Left lobe of liver (tissue), 2 donors: ENCODE measurements at places on chromosomes 1 and 21. TPM values are rescaled to one million over a fixed set of nuclear protein-coding genes. Genes with fewer than 3 reads are reported as not detected.

DNA sequence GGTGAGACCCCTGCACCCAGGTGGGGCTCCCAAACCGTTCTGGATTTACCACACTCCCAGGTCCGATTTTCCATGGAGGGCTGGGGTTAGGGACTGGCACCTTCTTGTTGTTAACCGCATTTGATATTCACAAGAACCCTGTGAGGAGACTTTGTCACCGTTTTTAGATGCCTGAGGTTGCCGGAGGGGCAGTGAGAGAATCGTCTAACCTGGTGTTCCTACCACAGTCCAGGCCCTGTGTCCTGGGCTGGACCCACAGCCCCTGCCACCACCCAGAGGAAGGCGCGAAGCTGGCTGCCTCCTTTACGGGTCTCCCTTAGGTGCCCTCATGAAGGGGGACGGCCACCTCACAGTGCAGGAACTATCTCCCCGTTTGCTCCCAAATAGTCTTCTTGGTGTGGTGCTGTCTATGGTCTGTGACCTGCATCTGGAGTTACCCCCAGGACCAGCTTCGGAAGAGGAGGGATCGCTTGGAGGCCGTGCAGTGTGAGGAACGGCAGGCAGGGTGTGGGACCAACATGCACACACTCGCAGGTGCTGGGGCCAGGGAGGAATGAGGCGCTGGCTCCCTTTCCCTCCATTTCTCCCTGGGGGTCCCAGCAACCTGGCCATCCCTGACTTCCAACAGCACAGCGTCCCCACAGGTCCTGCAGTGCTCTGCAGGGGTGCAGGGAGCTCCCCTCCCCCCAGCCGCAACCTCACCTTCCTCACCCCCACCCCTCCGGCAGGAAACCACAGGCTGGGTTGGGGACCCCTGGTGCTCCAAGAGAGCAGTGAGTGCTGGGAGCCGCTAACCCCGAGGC lies 7.0 kb downstream of the SIM2 start:
- DNase-seq = no peak

AADACL4 gene
- not detected for total RNA-seq

DNA sequence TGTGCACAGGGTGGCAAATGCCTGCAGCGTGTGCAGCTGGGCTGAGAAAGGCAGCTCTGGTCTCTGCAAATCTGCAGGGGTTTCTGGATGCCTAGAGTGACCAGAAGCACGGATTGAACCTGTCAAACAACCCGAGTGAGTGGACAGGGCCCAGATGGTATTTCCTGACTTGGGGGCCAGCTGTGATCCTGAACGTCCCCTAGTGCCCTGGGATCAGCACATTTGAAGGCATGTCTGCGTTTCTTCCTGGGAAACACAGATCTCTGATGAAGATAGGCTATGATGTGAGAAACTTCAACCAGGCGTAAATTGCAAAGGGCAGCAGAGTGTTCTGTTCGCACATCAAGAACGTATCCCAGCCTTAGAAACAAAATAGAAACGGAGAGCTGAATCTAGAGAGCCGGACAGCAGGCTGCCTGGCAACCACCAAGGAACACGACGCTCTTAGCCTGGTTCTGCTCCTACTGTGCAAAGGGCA lies 163.1 kb downstream of the KCNJ6 start:
- DNase-seq = no peak

NMNAT2 gene
- total RNA-seq = 0.03 TPM

DNA sequence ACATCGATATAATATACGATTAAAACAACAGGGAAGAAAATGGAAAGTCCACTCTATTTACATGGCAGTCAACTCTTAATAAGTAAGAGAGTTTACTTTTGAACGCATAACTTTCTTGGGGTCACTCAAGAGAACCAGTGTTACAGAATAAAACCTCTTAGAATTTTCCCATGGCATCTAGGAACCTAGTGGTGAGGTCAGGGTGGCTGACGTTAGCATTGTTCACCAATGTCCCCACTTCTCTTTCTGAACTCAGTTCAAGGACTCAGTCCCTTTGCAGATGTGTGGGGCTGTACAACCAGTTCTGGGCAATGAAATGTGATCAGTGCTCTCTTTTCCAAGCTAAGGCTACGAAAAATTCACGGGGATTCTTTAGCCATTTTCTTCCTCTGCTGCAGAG lies 2.6 kb upstream of the RNF2 start:
- no peak for DNase-seq

- DNase-seq = no peak
Measured at GRCh38 chr1:6220236-6220635, 14.3 kb downstream of the RNF207 start.

DNA sequence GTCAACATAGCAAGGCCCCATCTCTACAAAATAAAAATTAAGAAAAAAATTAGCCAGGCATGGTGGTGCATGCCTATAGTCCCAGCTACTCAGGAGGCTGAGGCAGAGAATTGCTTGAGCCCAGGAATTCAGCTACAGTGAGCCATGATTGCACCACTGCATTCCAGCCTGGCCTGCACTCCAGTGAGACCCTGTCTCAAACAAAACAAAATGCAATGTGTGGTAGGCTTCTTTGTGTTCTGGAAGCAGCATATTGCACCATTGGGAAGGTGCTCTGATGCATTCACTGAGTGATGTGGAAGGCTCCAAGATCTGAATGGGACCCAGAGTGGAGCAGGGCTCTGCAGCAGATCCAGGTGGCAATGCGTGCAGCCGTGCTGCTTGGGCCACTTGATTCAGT lies 99.6 kb upstream of the COG2 start:
- no peak for DNase-seq

TMEM269 gene
- 0.08 TPM for total RNA-seq

DNA sequence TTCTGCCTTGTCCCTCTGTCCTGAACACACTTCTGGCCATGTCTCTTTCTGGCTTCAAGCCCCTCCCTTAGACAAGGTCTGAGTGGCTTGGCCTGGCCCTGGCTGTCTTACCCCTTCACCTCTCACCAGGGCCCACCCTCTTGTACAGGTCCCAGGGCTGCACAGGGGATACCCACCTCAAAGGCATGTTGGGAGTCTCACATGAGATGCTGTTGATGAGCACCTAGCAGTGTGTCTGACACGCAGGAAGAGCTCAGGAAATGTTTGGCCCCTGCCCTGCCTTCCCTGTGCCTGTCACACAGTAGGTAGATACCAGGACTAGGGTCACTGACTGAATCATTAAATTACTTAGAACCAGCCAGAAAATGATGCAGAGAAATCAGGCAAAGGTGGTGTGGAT lies 16.6 kb downstream of the ZNF362 start:
- DNase-seq = no peak

DNA sequence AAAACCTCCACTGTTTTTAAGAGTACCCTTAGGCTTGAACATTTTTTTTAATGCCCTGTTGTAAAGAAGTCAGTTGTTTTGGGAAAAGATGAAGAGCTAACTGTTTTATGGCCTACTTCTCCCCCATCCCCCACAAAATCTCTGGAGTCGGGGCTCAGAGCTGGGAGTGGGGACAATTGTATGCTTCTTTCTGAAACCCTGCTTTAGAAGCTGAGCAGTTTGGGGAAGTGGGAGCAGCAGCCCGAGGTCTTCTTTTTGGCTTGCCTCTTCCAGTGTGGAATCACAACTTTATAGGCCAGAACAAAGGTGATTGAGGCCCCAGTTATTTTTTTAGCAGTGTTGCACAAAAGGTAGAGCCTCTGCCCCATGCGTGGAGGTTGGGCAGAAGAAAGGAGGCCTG lies 25.2 kb downstream of the PPP2R5A start:
- no peak for DNase-seq

GRCh38 chr1:16012590-16013219 lies 5.1 kb downstream of the HSPB7 start:
- peak; percentile 63 for DNase-seq

DNA sequence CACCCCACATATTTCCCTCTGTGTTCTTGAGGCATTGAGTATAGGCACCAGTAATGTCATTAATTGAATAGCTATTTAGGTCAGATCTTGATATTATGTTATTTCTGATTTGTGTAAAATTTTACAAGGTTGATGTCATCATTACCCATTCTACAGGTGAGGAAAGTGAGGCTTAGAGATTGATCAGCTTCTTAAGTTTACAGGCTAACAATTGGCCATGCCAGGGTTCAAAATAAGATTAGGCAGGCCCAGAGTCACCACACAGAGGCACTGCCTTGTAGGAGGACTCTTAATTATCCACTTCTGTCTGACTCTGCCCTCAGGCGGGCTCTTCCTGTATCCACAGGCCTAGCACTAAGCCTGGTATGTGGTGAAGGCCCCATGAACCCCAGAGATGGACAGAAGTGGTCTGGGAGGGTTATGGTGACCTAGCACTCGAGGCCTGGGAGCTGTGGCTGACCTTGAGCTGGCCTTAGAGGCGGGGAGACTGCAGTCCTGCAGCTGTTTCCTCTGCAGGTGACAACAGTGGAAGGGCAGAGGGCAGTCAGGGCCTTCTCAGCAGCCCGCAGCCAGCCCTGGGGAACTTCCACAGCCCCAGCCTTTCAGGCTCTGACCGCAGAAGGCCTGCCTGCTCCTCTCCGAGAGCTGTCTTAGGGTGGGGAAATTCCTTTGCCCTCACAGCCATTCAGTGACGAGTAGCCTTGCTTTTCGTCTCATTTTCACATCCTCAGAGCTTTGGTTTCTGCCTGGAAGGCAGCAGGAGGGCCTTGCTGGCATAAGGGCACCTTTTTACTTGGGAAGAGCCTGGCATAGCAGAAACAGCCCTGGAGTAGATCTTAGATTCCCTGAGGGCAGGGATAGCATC lies 12.2 kb downstream of the ZDHHC18 start:
- DNase-seq = no peak

DNA sequence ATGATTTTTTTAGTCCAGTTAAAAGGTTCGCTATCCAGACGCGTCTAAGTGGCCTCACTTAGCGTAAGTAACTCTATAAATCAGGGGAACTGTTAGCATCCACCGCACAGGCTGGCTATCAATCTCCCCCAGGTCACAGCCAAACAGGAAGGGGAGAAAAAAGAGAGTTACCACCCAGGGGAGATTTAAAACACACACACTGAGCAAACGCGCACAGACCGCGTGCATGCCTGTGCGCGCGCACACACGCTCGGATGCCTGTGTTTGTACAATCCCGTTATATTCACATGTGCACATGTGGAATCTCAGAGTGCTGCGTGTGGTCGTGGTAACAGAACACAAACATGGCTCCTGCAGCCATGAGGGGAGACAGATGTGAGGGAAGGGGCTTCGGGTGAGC lies 125.4 kb downstream of the CASZ1 start:
- no peak for DNase-seq

DNA sequence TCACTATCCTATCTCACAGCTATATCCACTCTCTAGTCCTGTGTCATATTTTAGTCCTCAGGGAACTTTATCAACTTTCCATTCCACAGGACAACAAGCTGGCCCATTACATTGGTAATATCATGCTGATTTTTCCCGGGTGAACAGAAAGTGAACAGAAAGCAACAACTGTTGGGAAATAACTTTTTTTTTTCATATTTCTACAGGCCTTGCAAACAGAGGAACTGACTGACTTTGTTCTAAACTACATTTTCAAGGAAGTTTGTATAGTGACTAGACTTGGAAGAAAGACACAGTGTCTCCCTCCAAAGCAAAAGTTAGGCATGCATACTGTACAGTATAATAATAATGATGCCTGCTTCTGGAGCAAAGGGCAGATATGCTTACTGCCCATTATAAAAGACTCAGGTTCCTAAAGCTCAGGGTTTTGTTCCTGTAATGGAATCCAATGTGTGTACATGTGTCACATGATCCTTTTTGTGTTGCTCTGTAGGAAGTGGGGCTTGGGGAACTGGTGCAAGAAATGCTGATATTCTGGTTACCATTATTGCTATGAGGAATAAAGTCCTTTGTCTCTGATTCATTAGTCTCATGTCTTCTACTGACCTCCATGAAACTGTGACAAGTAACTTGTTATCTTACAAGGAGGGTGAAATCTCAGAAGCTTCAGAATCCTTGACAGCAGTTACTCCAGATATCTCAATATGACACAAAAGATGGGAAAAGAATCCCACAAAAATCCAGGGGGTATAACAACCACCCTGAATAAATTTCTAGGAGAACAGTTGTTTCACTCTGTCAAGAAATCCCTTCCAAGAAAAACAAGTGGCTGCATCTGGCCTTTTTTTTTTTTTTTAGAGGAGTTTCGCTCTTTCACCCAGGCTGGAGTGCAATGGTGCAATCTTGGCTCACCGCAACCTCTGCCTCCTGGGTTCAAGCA lies 17.7 kb upstream of the NTPCR start:
- no peak for DNase-seq

S100A10 gene
- total RNA-seq = 45.0 TPM

DNA sequence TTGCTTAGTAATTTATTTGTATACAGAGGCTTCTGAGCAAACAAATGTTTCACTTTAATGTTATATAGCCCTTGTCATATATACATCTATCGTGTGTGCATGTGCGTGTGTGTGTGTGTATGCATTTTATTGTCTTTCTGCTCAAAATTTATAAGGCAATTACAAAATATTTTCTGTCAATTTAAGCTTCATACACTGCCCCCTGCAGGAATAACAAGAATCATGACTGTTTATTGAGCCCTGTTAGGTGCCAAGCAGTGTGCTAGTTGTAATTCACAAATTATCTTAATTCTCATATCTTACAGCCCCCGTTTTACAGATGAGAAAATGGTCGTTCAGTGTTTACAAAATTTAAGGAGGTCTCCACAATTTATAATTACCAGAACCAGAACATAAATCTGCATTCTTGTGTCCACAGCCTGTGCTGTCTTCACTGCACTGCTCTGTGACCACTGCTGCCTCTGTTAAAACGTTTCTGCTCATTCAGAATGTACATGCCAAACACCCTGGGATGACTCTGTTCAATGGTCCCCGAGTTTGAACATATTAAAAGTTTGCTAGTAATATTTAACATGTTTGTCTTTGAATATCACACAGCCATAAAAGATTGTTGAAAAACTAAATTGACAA lies 181.3 kb downstream of the ATP6V1G3 start:
- DNase-seq = no peak

- no peak for DNase-seq
Measured at GRCh38 chr1:171084870-171085269, 5.8 kb upstream of the FMO3 start.

GRCh38 chr1:180029524-180030135 lies 75.0 kb downstream of the CEP350 start:
- no peak for DNase-seq

MRAP gene
- 3.4 TPM for total RNA-seq

ZC3H11A gene
- total RNA-seq = 23.7 TPM

GRCh38 chr1:182169203-182169602 lies 107.7 kb upstream of the ZNF648 start:
- no peak for DNase-seq

FMOD gene
- 1.7 TPM for total RNA-seq

GRCh38 chr21:32921632-32922230 lies 104.0 kb upstream of the OLIG2 start:
- no peak for DNase-seq

- no peak for DNase-seq
Measured at GRCh38 chr21:41874611-41875010, 4.5 kb downstream of the PRDM15 start.
